ENCODE measurements at places on chromosomes 7 and 10.

DNA sequence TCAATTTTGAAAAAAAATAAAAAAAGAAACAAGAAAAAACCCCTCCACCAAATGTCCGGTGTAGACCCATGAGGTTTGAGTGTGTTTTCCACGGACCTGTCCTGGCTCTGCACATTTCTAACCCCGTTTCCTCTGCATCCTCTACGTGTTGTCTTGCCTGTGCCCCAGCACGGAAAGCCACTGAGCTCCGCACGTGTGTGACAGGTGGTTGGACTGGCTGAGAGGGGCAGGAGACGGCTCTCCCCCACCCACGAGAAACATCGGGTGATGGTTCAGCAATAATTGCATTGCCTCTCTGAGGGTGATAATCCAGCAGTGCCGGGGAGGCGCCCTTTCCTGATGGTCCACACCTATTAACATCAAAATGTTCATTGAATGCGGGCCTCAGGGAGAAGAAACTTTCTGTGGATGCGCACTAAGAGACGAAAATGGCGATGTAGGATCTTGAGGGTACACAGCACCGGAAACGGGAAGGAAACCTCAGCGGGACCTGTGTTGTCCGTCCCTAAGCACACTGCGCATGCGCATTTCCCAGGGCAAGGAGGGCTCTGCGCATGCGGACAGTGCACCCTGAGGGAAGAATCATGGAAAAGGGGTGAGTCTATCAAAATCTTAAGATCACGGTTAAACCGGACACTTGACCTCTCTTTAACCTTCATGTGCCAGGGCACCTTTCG, 470.1 kb upstream of the ADARB2 start:
- DNase-seq = no peak

DNA sequence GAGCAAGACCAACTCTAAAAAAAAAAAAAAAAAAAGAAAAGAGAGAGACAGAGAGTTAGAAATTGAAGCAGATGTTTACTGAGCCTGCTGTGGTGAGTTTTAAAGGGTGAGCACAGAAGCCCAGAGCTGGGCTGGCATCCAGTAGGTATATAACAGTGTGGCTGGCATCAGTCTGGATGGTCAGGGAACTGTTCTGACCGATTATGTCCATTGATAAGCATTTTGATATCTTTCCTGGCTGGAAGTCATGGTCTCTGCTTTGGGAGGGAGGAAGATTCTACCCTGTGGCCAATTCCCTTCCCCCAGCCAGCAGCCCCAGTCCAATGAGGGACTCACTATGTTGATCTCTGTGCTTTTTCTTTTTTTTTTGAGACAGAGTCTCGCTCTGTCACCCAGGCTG, 65.2 kb upstream of the PODXL start:
- DNase-seq = no peak

DNA sequence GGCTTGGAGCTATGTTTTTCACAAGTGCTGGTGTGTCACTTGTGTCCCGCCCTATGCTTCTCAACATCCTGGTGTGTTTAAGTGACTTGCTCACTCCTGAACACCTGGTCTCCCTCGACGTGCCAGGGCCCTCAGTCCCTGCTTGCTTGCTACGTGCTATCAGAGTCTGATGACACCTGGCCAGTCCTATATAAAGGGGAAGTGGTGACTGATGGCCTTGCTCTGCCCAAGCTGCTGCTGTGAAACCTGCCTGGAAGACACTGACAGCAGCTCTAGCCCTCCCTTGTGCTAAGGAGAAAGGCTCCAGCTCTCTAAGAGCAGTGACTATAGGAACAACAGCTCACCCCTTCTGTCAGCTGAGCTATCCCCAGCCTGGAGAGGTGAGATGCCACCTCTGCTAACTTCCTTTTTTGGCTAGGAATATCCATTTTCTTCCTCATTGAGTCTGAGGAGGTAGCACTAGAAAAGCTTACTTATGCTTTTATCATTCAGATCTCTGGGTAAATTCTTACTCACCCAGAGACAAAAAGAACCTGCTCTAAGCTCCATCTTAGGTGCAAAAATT, 77.2 kb upstream of the PLXNA4 start:
- DNase-seq = no peak

GRCh38 chr10:106311590-106311989, 852.9 kb downstream of the SORCS1 start:
- no peak for DNase-seq

- DNase-seq = no peak
Measured at GRCh38 chr10:31936933-31937332, 8.3 kb upstream of the ARHGAP12 start.

- DNase-seq = no peak
Measured at GRCh38 chr10:22491480-22491879, 146.2 kb downstream of the SPAG6 start.

GRCh38 chr10:121187391-121187790, 336.2 kb downstream of the WDR11 start:
- no peak for DNase-seq

DNA sequence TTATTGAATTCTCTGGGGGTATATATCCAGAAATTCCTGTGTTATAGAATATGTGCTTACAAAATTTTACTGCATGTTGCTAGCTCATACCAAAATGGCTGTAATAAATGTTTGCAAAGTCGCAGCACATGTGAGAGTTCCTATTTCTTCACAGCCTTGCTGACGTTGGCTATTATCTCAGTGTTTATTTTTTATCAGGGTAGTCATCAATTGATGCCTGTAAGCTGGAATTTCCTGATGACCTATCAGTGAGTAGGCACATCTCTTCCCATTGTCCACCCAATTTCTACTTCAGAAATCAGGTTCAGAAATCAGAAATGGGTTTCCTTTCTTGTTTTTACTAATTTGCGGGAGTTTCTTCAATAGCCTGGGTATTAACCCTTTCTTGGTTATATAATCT, 268.1 kb upstream of the FZD8 start:
- DNase-seq = no peak

DNA sequence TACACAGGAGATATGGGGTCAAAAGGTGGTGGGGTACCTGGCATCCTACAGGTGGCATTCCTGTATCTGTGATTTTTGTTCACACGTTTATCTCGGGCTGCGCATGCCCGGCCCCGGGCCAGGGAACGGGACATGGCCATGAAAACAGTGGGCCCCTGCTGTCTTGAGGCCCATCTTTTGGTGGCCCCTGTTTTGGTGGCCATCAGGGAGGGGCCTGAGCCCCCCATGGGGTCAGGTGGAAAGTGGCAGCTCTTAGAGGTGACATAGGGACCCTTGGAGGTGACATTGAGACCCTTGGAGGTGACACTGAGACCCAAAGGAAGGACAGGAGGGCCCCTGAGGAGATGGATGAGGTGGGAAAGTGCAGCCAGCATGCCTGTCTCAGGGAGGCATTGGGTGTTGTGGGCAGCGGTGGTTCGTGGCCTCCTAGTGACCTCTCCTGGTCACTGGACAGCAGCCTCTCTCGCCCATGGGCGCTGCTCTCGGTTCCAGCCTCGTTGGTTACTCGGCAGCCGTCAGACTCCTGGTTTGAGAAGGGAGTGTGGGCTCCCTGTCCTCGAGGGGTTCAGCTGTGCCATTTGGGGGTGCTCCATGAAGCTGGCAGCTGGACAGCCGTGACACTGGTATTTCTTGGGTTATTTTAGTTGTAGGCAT, 39.9 kb downstream of the INPP5A start:
- DNase-seq = no peak

GRCh38 chr10:95196046-95196445, 2.0 kb downstream of the ACSM6 start:
- DNase-seq = no peak

DNA sequence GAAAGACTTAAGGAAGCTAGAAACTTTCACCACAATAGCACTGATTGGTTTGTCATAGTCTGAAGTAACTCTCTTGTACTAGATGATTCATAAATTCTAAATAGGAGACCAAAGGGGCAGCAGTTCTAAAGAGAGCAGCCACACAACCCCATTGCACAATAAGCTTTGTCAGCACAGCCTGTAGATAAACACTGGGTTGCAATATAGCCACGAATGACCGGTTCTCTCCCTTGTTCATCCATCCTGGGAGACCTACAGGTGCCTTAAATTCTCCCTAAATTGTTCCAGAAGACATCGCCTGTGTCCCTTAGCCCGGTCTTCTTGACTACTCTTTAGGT, 167.0 kb downstream of the SNX13 start:
- DNase-seq = no peak

- peak; percentile 75 for DNase-seq
Measured at GRCh38 chr10:103193107-103193819, at the start of gene NT5C2. Gene NT5C2, minus strand, starts transcription at chr10:103193272. Its CDS starts 18,314 bp downstream, at chr10:103174958.

DNA sequence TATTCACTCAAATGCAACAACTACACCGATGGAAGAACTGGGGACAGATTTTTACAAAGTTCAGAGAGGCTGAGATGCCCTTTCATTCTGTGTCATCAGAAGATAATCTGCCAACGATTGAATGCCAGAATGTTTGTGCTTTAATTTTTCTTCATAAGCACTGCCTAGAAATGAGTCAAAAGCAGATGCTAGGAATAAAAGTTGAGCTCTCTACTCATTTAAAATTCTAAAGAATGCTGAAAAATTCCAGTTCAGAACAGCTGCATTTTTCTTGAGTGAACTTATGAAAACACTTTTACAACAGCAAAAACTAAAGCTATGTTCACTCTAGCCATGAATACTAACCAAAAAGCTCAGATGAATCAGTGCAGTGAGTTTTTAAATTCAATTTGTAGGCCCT, 22.3 kb upstream of the FAM133B start:
- no peak for DNase-seq

DNA sequence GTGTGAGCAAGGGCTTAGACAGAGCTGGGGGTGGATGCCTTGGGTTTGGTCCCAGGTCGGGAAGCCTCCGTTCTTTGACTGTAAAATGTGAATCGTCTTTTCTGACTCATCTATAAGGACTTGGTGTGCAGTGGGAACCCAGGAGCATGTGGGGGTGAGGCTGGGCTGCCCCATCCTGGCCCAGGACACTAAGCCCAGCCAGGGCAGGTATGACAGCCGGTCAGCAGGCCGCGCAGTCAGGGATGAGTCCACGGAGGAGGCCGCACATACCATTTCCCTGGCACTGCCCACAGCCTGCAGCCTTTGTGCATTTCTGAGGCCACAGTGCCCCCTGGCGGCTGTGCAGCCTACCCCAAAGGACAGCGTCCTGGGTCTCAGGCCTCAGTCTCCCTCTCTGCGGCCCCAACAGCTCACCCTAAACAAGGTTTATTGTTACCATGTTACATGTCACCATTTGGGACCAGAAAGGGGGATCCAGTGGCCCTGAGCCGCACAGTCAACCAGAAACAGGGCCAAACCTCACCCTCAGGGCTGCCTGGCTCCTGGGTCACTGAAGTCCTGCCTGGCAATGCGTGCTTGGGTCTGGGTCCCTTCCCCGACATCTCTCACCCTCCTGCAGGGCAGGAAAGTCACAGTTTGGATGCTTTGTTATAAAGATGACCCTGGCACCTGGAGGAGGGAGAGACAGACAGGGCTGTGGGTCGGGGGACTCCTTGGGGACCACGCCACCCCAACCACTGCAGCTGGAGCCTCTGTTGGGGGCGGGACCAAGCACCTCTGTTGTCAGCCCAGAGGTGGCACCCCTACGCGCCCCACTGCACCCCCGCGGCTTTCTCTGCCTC, 14.4 kb upstream of the SH2B2 start:
- DNase-seq = peak; percentile 89

DNA sequence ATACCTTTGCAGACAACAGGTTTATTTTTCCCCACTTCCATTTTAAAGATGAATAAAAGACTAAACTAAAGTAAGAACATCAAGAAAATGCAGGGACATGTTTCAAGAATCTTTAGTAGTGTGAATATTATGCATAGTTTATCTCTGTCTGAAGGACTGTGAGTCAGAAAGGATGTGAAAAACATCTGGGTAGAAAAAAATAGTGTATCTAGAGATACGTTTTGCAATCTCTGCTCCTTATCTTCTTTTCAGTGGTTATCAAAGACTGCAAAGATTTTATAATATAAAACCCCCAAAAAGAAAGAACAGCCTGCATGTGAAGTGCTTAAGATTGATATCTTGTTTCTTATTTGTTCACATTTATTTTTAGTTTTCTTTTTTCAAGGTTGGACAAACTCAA, 101.9 kb upstream of the ARHGAP21 start:
- DNase-seq = no peak

DNA sequence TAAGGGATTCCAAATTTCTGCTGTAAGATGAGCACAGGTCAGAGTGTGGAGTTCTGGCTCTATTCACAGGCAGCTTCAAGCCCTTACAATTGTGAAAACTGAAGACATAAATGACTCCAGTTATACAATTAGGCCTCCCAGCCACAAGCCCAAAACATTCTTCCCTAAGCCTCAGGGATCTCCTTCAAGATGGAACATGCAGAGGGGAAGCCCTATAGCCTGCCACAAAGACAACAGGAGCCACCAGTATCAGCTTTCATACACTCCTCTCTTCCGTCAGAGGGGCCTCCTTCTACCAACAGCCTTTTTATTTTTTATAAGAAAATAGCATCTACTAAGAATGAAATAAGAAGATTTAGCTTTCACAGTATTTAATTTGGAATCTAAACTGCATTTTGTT, 46.5 kb downstream of the DLD start:
- no peak for DNase-seq

- DNase-seq = peak; percentile 71
Measured at GRCh38 chr10:45373576-45374349, at the start of gene ALOX5. Gene ALOX5, plus strand, starts transcription at chr10:45374216. Its CDS starts 64 bp downstream, at chr10:45374280.

DNA sequence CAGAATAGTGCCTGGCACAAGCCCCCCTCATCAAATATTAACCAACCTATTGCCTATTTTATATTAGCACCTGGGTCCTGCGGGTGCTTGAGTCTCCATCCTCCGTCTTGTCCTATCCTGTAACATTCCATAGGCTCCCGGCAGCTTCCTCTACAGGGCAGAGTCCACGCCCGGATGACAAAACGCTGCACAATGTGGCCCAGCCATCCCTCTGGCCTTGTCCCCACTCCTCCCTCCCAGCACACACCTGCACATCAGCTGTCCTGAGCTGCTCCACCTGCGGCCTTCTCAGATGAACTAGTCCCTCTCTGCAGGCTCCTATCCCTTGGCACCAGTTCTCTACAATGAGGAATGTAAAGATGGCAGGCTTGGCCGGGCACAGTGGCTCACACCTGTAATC, 153.5 kb upstream of the PDE1C start:
- DNase-seq = no peak

GRCh38 chr7:144824360-144824759, 11.5 kb downstream of the TPK1 start:
- no peak for DNase-seq

DNA sequence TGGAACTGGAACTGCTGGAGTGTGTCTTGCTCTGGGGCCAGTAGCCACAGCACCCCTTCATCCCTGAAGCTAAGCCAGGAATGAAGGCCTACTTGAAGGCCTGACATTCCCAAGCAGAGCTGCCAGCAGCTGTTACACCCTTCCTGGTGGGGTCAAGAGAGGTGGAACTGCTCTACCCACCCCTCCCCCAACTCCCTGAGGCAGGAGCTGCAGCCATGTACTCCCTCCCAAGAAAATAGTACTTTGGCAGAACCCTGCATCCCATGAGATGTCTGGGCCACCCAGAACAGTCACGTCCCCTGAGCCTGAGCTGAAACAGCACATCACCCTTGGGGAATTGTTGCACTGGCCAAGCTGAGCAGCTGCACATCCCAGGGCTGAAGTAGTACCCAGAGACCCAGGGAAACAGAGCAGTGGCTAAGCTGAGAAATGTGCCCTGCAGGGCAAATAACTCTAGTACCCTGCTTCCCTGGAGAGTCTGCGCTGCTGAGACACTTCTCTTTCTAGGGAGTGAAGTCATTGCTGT, 63.4 kb upstream of the PLA2G12B start:
- DNase-seq = no peak

GRCh38 chr10:23630885-23631284, 192.0 kb downstream of the OTUD1 start:
- no peak for DNase-seq
